Left ventricle myocardium superior (tissue), 1 donor: ENCODE measurements at places on chromosomes 3 and 15. TPM values are rescaled to one million over a fixed set of nuclear protein-coding genes. Genes with fewer than 3 reads are reported as not detected.
A peak's percentile ranks its signal among the peaks of the same experiment; 100 is the strongest.

Gene ANKRD63
- total RNA-seq: 1.0 TPM

Gene STXBP5L
- total RNA-seq: not detected

Gene CMTM7
- total RNA-seq: 4.4 TPM

Gene STRA6
- total RNA-seq: not detected

Gene MCF2L2
- 0.25 TPM for total RNA-seq

Gene DPH6
- total RNA-seq: 17.3 TPM

Gene MME
- 3.9 TPM for total RNA-seq

Gene PATL2
- total RNA-seq: 3.0 TPM

DNA sequence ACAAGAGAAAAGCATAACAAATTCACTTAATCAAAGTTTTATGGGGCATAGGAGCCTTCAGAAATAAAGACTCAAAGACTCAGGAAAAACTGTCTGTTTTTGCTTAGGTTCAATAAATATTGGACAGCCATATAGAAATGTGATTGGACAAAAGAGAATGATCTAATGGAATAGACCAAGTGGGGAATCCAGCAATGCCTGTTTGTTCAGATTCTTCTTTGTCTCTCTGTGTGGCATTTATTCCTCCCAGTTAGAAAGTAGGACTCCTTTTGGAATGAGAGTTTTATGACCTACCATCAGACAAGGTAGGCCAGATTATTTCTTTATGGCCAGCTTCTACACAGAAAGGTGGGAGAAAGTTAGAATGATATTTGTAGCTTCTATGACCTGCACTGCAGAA, 1460.1 kb downstream of the OTOL1 start:
- DNase-seq: no peak

GRCh38 chr15:89566181-89566580, 9.1 kb upstream of the TICRR start:
- DNase-seq: no peak

- no peak for DNase-seq
Measured at GRCh38 chr15:55917881-55918296, 75.5 kb downstream of the NEDD4 start.

- DNase-seq: no peak
Measured at GRCh38 chr3:39165518-39165917, 12.1 kb upstream of the CSRNP1 start.

DNA sequence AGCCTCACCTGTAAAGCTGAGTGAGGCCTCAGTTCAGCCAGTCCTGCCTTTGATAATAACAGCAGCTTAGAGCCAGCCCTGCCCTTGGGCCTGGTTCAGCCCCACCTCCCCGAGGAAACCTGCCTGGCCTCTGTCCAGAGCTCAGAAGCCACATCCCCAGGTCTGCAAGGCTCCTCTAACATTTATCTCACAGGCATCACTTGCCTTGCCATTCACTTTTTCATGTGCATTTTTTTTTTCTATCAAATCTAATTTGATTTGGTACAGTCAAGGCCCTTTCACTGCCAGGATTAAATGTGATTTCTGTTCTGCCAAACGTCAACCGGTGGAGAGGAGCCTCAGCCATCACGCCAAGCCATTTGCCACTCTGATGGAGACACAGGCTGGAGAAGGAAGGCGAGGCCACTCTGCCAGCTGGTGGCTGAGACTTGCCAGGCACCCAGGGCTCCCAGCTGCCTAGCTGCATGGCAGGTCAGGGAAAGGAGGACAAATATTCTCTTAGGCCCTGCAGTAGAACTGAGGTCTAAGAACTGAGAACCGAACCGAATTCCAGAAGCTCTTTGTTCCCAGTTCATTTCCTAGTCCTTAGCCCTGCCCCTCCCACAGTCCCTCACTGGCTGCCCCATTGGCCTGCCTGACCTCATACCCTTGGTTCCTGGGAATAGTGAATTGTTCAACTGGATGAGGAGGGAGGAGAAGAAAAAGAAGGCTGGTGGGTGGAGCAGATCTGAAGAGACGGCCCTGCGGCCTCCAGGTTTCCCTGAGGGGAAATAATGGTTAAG, 76.4 kb downstream of the SPSB4 start:
- peak; percentile 52 for DNase-seq

DNA sequence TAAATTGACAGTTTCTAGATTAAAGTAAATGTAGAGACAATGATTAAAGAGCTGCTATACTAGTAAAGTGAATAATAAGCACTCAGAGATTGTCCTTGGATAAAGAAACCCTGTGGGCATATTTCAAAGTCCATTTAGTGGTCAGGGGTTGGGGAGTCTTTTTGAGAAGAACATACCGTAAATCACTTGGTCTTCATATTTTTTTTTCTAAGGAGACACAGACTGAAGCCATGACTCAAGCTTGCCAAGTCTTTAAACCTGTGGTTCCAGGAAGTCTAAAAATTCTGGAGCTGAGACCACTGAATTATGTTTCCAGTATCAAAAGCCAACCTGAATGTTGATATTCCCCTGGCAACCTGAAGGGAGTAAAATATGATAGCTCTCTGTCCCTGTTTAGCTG, 171.0 kb downstream of the TPRG1 start:
- no peak for DNase-seq

GRCh38 chr15:33234020-33234461, 39.5 kb upstream of the FMN1 start:
- no peak for DNase-seq

DNA sequence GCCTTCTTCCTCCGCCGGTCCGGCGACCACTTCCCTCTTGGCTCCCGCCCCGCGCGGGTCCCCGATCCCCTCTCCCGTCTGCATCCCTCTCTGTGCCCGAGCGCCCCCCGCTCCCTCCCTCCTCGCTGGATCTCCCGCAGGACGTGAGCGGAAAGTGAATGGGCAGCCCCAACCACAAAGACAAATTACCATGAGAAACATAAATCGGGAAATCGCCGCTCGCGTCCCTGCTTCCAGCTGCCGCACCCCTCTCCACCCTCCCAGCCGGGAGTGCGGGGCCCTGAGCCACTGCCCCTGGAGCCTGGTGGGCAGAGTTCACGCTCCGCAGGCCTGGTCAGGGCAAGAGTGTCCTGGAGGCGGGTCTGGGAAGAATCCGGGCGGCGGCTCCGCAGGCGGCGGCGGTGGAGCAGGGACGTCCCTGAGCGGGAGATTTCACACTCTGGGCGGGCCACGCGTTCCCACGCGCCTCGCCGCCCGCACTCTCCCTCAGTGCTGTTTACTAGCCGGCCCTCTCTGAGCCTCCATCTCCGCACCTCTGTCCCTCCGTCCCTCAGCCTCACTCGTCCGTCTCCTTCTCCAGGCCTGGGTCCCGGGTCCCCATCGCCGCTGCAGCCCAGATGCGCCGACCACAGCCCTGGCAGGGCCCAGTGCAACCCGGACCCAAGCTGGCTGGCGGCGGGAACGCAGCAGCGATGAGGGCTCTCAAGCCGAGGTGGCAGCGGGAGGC, 835 bp downstream of the SEMA5B start:
- peak; percentile 63 for DNase-seq

GRCh38 chr3:22608093-22608492, 595.0 kb upstream of the UBE2E2 start:
- no peak for DNase-seq

GRCh38 chr3:117762621-117763037, 1053.0 kb downstream of the TUSC7 start:
- no peak for DNase-seq

DNA sequence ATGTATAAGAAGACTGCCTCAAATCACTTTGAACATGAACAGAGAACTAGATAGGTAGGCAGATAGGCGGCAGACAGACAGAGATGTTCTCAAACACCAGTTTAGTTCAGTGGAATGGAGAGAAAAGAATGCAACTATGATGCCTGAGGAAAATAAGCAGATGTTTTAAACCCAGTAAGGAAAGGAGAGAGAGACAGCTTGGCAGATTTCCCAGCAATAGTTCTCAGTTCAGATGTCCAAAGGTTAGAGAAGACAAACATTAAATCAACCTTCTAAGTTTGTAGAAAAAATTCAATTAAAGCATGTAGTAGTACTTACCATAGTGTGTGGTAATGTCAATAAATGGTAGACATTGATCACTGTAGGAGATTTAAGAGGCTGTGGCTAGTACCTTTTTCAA, 209.6 kb upstream of the PFN2 start:
- DNase-seq: no peak

DNA sequence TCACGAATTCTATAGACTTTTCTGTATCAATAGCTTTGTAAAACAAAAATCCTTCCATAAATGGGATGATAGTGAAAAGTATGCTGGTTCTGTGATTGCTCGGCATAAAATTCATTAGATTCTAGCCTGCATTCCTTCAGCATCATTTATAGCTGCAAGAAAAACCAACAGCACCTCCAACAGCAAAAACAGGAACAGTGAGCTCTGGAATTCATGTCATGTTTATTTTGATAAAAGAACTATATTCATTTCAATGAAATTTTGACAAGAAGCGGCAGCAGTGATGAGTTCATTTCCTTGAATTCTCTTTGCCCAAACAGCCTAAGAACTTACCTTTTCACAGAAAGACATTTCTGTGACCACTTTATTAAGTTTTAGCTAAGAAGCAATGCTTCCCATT, 515.2 kb upstream of the CCDC54 start:
- no peak for DNase-seq

- DNase-seq: no peak
Measured at GRCh38 chr3:158769549-158769948, 32.3 kb upstream of the MFSD1 start.

GRCh38 chr15:89556413-89557262, 18.6 kb upstream of the TICRR start:
- DNase-seq: no peak

DNA sequence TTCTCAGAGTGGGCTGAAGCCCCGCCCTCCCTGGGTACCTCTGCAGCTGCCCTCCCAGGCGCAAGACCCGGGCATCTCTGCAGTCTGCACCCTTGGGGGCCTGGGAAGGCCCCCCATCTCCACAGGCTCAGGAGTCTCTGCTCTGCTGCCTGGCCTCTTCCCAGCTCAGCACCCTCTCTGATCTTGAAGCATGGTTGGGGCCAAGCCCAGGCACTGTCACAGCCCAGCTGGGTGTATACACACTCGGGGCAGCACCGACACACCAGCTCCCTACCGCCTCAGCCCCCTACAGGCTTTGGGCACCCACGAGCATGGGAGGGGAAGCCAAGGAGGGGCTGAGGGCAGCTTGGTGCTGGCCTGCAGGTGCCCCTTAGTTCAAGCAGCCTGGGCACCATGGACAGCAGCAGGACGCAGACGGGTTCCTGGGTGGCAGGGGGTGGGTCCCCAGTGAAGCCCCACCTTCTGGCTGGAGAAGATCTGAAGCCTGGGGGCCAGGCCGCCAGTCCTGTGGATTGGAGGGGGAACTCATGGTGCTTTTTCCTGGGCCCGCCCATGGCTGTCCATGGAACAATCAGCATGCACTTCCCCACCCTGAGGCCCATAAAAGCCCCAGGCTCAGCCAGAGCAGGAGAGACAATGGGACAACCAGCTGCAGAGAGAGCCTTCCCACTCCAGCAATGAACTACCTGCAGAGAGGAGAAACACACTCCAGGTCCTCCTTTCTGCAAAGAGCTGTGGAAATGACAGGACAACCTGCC, 170.6 kb downstream of the TJP1 start:
- DNase-seq: no peak

GRCh38 chr3:126995254-126995780, 12.4 kb downstream of the PLXNA1 start:
- no peak for DNase-seq
